Lower lobe of right lung (tissue), 2 donors: ENCODE measurements at places on chromosomes 6 and 20.

DNA sequence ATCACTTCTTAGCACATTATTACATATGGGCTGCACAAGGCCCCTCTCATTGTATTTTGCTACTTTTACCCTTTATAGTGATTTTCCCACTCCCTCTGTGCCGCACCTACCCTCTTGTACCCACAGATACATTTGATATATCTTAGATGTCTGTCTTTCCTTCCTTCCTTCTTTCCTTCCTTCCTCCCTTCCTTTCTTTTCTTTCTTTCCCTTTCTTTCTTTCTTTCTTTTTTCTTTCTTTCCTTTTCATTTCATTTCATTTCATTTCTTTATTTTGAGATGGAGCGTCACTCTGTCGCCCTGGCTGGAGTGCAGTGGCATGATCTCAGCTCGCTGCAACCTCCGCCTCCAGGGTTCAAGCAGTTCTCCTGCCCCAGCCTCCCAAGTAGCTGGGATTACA, 12.2 kb downstream of the POLH start:
- H3K36me3 ChIP-seq, result peaks cover 91% of the 10 kb centered on the region
- no peak overlapping the region for H3K27ac ChIP-seq
- no peak for DNase-seq
- no peak overlapping the region for H3K4me3 ChIP-seq
- no peaks in the 10 kb centered on the region for H3K4me1 ChIP-seq

DNA sequence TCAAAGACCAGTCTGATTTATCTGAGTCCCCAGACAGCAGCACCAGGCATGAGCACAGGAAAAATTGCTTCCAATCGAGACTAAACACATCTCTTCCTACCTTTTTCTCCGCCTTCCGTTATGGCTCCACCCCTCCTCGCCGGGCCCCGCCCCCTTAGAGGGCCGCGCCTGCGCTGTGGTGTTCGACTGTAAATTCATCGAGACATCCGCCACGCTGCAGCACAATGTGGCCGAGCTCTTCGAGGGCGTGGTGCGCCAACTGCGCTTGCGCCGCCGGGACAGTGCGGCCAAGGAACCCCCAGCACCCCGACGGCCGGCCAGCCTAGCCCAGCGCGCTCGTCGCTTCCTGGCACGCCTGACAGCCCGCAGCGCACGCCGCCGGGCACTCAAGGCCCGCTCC, 8.9 kb downstream of the REM1 start:
- no peak overlapping the region for H3K27ac ChIP-seq
- no peak for DNase-seq
- no peaks in the 10 kb centered on the region for H3K36me3 ChIP-seq
- H3K4me3 ChIP-seq, result no peak overlapping the region
- peaks cover 4% of the 10 kb centered on the region for H3K4me1 ChIP-seq

DNA sequence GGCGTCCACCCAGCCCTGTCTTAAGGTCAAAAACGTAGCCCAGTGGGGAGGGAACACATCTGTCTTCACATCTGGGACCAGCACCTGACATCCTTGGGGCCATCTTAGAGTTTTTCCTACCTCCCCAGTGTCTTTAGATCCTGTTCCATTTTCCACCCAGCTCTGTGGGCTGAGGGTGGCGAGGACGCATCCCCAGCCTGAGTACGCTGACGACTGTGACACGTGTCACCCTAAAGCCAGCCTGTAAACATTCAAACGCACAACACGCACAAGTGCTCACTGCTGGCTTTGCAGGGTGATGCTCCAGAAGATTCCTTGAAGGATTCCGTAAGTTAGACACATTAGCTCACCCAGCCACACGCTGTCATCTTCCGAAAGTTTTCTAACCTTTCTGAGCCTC, 215.9 kb downstream of the TAF4 start:
- H3K4me3 ChIP-seq, result no peak overlapping the region
- H3K36me3 ChIP-seq, result no peaks in the 10 kb centered on the region
- no peaks in the 10 kb centered on the region for H3K4me1 ChIP-seq
- no peak for DNase-seq
- H3K27me3 ChIP-seq, result peaks cover 27% of the 10 kb centered on the region

DNA sequence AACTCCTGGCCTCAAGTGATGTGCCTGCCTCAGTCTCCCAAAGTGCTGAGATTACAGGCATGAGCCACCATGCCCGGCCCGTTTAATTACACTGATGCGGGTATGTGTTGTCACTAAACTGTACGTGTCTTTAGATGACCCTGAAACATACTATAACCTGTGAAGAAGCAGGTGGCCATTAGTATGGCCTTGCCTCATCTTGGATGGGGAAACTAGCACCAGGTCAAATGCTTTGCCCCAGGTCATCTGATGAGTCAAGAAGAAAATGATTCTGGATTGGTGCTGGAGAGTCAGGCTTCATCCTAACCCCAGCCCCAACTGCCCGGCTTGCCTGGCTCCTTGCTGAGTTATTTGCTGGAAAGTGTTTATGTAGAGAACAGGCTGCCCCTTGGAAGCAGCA, 2.9 kb upstream of the SASH1 start:
- H3K27ac ChIP-seq, result no peak overlapping the region
- H3K4me3 ChIP-seq, result no peak overlapping the region
- no peak for DNase-seq
- no peaks in the 10 kb centered on the region for H3K36me3 ChIP-seq
- H3K27me3 ChIP-seq, result no peaks in the 10 kb centered on the region

GRCh38 chr6:91509711-91510110, 922.8 kb upstream of the MAP3K7 start:
- H3K36me3 ChIP-seq, result no peaks in the 10 kb centered on the region
- no peaks in the 10 kb centered on the region for H3K4me1 ChIP-seq
- no peak overlapping the region for H3K27ac ChIP-seq

GRCh38 chr20:34389954-34390555, 27.0 kb downstream of the ITCH start:
- peaks cover 40% of the 10 kb centered on the region for H3K4me1 ChIP-seq
- H3K27me3 ChIP-seq, result no peaks in the 10 kb centered on the region
- H3K36me3 ChIP-seq, result peaks cover 34% of the 10 kb centered on the region
- H3K4me3 ChIP-seq, result no peak overlapping the region
- DNase-seq, result no peak

- H3K36me3 ChIP-seq, result peaks cover 12% of the 10 kb centered on the region
- H3K4me3 ChIP-seq, result no peak overlapping the region
- no peak overlapping the region for H3K27ac ChIP-seq
- no peaks in the 10 kb centered on the region for H3K27me3 ChIP-seq
- H3K4me1 ChIP-seq, result peaks cover 20% of the 10 kb centered on the region
- DNase-seq, result no peak
Measured at GRCh38 chr6:158411998-158412397, 99.7 kb downstream of the TULP4 start.

- DNase-seq, result peak; percentile 67
- peaks cover 52% of the 10 kb centered on the region for H3K4me1 ChIP-seq
- peak overlapping the region; percentile 72 for H3K4me3 ChIP-seq
Measured at GRCh38 chr6:145814035-145814500, 527 bp downstream of the FBXO30 start.

DNA sequence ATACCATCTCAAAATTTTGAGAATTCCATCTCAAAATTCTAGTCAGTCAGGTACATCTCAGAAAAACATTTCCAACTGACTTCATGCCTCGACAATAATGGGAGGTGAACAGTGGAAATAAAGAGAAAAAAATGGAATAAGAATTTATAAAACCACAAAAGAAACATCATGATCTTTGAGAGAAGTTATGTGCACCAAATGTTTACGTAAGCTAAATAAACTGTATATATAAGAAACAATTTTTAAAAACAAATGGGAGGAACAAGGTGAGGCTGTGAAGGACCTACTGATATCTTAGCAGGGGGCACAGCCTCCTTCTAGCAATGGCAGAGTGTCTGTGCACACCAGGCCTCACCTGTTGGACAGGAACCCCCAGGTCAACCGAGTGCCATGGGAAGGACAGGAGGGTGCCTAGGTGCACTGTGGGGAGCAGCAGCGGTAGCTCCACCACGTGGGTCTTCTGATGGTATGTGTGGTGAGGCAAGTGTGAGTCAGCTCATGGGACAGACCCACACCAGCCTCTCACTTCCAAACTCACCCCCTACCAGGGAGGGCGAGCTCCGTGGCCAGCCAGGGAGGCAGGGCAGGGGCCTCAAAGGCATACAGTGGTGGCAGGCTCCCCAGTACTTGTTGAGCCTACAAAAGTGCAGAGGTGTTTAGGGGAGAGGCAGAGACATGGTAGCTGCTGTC, 23.2 kb downstream of the DIDO1 start:
- H3K36me3 ChIP-seq, result peaks cover 74% of the 10 kb centered on the region
- no peak overlapping the region for H3K4me3 ChIP-seq
- H3K27ac ChIP-seq, result no peak overlapping the region
- H3K4me1 ChIP-seq, result peaks cover 19% of the 10 kb centered on the region

DNA sequence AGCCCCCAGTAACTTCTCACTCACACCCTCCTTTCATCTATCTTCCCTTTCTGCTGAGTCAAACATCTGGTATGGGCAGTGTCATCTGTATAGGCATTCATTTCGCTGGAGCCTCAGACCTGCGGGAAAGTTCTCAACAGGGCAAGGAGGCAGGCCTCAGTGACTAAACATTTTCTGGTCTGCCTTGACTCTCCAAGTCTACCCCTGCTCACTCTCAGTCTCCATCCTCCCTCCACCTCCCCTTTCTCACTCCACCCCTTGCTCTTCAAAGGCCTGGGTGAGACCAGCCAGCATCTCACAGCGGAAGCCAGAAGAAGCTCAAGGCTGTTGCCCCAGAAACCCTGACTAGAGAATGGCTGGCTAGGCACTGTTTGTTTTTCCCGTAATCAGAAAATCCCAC, 105.0 kb upstream of the BEND6 start:
- H3K4me3 ChIP-seq, result no peak overlapping the region
- H3K27me3 ChIP-seq, result no peaks in the 10 kb centered on the region
- no peak overlapping the region for H3K27ac ChIP-seq
- peaks cover 20% of the 10 kb centered on the region for H3K4me1 ChIP-seq
- no peak for DNase-seq
- H3K36me3 ChIP-seq, result no peaks in the 10 kb centered on the region

DNA sequence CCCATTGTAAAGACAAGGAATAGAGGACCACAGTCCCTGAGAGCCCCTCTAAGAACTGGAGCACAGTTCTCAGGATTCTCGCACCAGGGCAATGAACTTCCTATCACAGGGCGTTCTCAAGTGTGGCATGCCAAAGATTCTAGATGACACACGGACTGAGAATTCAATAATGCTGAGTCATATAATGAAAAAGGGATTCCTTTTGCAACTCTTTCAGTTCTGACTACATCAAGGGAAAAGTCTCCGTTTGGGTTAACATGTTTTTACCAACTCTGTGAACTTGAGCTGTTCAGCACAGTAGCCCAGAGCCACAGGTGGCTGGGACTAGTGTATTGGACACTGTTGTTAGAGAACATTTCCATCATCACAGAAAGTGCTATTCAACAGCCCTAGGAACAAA, 3.4 kb downstream of the MED20 start:
- DNase-seq, result no peak
- no peaks in the 10 kb centered on the region for H3K27me3 ChIP-seq
- no peak overlapping the region for H3K4me3 ChIP-seq
- peaks cover 22% of the 10 kb centered on the region for H3K4me1 ChIP-seq
- H3K27ac ChIP-seq, result no peak overlapping the region

DNA sequence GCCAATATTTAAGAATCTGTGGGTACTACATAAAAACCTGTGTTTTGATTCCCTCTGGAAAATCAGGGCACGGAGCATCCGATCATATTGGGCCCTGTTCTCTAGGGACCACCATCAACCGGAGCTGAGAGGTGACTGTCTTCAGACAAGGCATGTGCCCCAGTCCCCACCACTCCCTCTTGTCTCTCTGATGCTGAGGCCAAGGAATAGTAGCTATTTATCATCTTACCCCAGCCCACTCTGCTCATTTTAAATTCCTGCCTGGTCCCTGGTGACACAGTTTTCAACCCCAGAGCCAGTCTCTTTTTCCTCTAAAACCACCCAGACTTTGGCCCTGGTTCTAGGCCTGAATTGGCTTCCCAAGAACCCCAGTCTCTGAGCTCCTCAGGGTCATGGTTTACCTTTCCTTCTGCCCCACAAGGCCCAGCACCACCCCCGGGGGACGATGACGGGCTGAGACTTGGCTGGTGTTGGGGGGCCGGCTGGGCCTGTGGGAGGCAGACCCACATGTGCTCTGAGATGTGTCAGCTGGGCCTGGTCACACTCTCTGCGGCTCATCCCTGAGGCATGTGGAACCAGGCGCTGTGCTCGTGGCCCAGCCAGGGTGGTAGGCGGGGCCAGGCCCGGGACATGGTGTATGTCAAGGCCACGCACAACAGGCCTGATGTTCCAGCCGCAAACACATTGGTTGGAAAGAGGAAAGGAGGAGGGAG, 114.4 kb downstream of the CEBPB start:
- DNase-seq, result peak; percentile 69
- peak overlapping the region; percentile 80 for H3K27ac ChIP-seq
- no peak overlapping the region for H3K4me3 ChIP-seq
- no peaks in the 10 kb centered on the region for H3K27me3 ChIP-seq

DNA sequence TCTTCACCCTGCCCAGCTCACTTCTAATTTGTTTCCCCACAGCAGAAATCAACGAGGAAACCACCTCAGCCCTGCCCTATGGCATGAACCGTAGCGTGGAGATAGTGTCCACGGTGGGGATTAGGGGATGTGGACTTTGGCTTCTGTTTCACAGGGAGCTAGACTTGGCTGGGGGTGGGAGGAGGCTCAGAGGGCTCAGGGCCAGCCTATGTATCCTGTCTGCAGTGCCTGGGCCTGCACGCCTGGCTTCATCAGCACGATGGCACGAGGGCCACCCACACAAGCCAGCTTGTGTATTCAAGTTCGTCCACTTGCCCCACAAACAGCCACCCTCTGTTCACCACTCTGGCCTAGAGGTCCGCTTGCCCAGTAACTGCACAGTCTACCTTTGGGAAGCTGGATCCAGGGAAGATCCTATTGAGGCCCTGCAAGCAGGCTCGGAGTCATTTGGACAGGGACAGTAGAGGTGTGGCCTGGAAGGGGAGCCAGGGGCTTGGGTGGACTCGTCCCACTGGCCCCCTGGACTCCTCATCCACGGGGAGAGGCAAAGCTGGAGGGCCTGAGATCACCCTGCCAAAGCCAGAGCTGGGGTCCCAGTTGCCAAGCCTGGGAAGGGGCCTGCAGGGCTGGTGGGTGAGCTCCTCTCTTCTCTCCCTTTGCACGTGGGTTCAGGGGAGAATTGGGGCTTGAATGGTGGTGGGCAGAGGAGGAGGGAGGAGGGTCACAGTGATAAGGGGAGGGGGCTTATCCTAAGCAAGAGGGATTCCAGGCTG, 38.0 kb upstream of the FAM83D start:
- H3K27me3 ChIP-seq, result no peaks in the 10 kb centered on the region
- no peaks in the 10 kb centered on the region for H3K36me3 ChIP-seq
- H3K27ac ChIP-seq, result no peak overlapping the region
- H3K4me3 ChIP-seq, result no peak overlapping the region

GRCh38 chr6:144581812-144582537, 296.8 kb downstream of the UTRN start:
- no peak overlapping the region for H3K27ac ChIP-seq
- DNase-seq, result no peak
- no peak overlapping the region for H3K4me3 ChIP-seq
- peaks cover 29% of the 10 kb centered on the region for H3K36me3 ChIP-seq
- no peaks in the 10 kb centered on the region for H3K27me3 ChIP-seq

GRCh38 chr6:111356551-111356950, 126.5 kb downstream of the REV3L start:
- H3K36me3 ChIP-seq, result peaks cover 50% of the 10 kb centered on the region
- H3K27me3 ChIP-seq, result no peaks in the 10 kb centered on the region

- H3K4me3 ChIP-seq, result no peak overlapping the region
- H3K27ac ChIP-seq, result no peak overlapping the region
- H3K4me1 ChIP-seq, result no peaks in the 10 kb centered on the region
- no peaks in the 10 kb centered on the region for H3K36me3 ChIP-seq
Measured at GRCh38 chr6:107633680-107634323, 143.9 kb downstream of the SOBP start.
